ENCODE measurements at places on chromosomes 2 and 18.
A peak's percentile ranks its signal among the peaks of the same experiment; 100 is the strongest.

GRCh38 chr18:76447258-76447890 lies 47.7 kb downstream of the ZNF516 start:
- peak; percentile 28 for DNase-seq

DNA sequence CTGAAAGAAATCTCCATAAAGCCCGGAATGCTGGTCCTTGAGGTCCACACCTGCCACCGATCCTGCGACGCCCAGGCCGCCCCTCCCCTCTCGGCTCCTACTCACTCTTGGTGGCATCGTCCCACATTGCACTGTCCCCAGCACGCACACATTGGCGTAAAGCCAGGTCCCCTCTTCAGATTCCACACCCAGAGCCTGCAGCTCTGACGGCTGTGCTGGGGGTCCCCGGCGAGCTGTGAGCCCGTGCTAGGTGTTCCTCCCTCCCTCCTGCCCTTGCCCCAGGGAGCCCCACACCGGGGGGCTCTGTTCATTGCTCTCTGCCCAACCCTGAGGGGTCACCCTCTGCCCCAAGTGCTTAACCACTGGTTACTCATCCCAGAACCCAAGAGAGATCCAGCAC lies 8.5 kb downstream of the TPO start:
- no peak for DNase-seq

- no peak for DNase-seq
Observed at GRCh38 chr2:169845016-169845415, 17.8 kb downstream of the UBR3 start.

DNA sequence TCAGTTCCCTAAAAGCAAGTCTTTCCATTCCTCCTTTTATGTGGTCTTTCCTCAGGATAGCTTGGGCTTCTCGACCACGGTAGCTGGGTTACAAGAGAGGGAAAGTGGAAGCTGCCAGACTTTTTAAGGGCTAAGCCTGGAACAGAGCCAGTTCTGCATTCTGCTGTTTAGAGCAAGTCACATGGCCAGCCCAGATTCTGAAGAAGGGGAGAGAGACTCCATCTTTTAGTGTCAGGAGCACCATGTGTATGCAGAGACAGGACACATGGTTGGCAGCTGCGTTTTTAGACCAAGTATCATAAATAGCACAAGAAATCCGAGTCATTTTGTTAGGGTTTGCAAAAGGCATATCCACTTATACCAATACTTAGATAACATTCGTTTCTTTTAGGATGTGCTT lies 4.7 kb downstream of the HMSD start:
- no peak for DNase-seq

GRCh38 chr2:101435001-101435862 lies 39.7 kb downstream of the RFX8 start:
- DNase-seq: no peak

GRCh38 chr2:13135369-13135768 lies 418.6 kb downstream of the TRIB2 start:
- DNase-seq: no peak

- no peak for DNase-seq
Observed at GRCh38 chr2:181946444-181947127, 39.1 kb upstream of the PPP1R1C start.

- DNase-seq: no peak
Observed at GRCh38 chr2:43391878-43392215, 165.4 kb upstream of the ZFP36L2 start.

- no peak for DNase-seq
Observed at GRCh38 chr2:19806131-19806530, 95.7 kb downstream of the TTC32 start.

DNA sequence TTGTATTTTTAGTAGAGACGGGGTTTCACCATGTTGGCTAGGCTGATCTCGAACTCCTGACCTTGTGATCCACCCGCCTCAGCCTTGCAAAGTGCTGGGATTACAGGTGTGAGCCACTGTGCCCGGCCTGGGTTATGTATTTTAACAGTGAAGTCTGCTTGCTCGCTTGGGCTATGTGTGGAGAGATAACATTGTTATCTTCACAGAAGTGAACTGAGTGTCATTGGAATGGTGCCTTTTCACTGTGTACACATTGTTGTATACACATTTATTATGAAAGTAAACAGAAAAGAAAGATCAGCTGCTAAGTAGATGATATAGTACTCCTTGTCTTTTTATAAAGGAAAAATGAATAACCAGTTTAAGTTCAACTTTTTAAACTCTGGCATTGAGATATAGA lies 30.4 kb downstream of the RNF138 start:
- DNase-seq: no peak

GRCh38 chr18:9082711-9083510 lies 19.6 kb upstream of the NDUFV2 start:
- DNase-seq: no peak

DNA sequence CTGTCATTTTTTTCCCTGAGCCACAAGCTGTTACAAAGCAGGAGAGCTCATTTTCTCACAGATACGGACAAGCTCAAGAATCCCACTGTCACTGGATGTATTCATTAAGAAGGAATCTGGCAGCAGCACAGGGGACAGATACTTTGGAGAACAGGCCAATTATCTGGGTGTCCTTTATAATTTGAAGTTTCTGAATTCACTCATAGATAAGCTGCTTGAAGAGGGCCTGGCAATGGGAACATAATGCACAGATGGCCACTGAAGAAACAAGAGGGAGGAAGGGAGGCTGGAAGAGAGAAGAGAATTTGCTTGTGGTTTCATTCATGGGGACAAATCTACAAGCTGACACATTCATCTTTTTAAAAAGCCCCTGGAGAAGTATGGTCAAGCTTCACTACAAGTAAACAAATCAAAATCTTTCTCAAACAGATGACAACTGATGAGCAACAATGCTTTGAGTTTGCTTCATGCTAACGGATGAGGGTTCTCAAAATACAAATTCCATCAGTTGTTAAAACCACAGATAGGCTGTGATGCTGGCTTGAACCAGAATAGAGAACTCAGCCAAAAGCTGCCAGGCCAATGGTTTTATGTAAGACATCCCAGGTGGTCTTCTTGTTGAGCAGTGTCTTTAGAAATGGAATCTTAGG lies 11.9 kb downstream of the BCL2 start:
- DNase-seq: no peak

DNA sequence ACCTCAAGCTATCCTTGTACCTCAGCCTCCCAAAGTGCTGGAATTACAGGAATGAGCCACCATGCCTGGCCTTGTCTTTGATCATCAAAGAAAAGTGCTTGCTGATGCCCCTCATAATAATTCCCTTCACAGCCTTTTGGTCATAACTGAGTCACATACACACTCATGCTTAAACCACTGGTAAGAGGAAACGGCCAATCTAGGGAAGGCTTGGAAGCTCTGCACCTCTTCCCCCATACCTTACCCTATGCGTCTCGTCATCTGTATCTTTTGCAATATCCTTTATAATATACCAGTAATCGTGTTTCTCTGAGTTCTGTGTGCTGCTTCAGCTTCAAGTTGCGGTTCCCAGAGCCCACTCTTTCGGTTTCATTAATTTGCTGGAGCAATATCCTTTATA lies 4.8 kb upstream of the RNF138 start:
- no peak for DNase-seq

- DNase-seq: no peak
Observed at GRCh38 chr2:20584399-20585358, 66.2 kb downstream of the HS1BP3 start.

- DNase-seq: no peak
Observed at GRCh38 chr2:61946666-61947065, 41.2 kb downstream of the COMMD1 start.

DNA sequence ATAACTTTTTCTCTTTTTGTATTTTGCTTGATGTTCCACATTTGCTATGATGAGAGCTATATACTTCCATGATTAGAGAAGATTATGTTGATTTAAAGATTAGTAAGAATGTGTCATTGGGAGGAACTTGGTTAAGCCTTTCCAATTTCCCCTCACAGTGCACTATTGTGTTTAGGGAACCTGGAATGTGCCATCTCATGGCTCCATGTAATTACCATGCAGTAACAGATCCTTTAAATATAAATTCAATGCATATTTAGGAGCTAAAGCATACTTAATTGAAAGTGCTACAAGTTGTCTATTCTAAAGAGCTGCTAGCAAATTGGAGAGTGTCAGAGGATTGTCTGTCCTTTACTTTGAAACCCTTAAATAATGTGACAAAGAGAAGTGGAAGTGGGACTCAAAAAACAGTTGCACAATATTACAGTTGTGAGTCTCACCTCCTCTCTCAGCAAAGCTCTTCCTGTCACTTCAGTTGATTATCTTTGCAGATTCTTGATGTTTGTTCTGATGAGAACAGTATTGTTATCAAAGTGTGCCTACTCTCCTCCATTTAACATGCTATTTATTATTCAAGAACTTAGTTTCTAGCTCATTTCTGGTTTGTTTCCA lies 1162.7 kb upstream of the ZEB2 start:
- no peak for DNase-seq

DNA sequence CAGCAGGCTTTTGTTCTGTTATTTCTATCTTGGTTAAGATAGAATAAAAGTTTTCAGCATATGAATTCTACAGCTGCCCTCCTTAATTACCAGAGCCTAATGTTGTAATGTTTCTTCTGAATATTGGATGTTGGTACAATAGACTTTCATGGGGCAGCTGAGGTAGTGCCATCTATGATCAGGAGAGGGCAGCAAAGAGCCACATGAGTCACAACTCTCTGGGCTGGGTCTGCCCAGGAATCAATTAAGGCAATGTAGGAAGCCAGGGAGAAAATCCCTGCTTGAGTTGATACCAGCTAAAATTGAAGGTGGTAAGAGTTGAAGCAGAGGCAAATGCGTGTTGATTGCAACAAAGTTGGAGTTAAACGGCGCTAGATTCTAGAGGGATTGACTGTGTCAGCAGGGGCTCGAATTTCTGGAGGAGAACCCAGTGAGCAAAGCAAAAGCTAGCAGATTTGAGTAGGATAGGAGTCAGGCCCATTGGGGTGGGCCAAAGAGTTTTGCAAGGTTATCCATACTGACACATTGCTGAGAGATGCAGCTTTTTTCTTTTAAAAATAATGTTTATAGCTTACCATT lies 10.6 kb upstream of the MC5R start:
- DNase-seq: no peak

DNA sequence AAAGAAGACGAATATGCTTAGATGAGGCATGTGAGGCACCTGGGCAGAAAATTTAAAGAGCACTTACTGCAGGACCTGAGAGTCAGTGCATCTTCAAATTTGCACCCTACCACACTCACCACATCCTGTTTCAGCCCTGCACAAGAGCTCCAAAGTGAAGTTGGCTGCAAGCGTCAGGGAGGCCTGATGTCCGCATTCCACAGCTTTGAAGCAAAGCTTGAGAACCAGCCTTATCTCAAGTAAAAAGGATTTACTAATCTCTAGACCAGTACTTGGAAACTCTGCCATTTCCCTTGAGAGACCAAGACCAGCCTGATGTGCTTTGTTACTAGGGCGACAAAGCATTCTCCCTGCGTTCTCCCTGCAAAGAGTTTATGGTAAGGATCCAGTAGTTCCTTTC lies 3.4 kb upstream of the ASNSD1 start:
- no peak for DNase-seq

DNA sequence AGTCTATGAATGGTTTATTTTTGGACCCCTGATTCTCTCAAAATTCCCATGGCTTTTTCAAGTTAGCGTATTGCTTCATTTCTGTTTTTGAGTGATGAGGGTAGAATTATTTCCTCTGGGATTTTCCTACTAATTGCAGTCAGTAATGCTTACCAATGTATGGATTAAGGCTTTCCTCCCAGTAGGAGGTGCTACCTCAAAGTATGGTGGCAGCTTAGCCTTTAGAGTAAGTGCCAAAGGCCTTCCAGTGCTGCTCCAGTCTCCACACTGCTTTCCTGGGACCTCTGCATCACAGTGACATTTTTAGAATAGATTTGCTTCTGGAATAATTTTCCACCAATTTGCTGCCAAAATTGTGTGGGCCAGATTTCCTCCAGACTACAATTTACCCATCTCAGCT lies 16.2 kb upstream of the SSB start:
- no peak for DNase-seq

DNA sequence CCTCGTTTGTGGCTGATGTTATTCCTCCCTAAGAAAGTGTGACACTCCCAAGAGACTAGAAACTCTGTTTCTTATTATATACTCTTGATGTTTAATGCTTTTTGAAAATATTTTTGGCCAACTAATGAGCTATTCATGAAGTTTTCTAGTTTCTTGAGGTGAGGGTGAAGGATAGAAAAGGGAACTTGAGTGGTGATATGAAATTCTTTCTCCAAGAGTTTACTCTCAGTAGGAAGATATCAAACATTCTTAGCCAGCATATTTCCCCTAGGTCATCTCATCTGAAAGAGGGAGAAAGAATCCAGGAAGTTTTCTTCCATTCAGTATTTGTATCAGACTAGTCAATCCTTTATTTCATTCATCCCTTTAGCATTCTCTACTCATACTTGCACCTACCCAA lies 95.7 kb downstream of the MAP3K20 start:
- DNase-seq: no peak

DNA sequence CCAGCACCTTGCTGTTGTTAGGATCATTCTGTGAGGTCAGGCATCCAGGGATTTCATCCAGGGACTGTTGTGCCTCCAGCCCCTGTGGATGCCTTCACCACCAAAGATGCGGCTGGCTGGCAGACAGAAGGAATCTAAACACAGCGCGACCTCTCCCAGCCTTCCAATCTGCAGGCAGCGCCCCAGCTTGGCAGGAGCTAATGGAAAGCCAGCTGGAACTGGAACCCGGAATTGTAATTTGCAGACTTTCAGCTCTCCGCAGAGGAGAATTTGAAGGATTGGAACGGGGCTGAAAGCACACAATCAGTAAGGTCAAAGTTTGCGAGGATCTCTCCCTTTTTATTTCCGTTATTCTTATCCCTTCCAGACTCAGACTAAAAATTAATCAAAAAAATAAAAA lies 127.8 kb downstream of the TRIB2 start:
- no peak for DNase-seq

DNA sequence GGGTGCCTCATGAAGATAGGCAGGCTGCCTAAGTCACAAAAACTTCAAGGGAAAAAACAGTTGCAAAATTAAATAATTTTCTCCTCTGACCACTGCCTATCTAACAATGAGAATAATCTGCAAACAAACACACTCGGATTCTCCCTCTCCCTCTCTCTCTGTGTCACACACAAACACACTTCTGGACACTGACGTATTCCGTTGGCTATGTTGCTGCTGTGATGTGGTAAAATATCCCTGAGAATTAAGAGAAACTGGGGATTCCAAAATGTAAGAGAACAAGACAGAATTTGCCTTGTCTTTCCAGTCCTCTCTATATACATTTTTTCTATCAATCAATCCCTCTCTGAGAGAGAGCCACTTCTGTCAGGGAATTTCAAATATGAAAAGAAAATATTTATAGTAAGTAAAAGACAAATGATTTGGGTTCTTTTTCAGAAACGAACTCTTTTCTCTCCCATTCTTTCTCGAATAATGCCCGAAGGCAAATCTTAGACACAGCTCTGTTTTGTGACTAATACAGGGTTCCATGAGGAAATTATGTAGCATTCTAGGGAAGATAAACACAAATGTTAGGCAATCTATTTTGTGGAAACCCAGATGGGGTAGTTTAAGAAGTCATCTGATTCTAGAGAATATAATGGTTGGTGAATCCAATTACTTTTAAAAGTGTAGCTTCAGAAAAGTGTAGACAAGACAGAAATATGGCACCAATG lies 310.3 kb upstream of the CYP26B1 start:
- DNase-seq: no peak

Data from gastrocnemius medialis (tissue), 4 donors.